RWPE1 (cell line): ENCODE measurements at places on chromosomes 1 and 21.
A peak's percentile ranks its signal among the peaks of the same experiment; 100 is the strongest.

DNA sequence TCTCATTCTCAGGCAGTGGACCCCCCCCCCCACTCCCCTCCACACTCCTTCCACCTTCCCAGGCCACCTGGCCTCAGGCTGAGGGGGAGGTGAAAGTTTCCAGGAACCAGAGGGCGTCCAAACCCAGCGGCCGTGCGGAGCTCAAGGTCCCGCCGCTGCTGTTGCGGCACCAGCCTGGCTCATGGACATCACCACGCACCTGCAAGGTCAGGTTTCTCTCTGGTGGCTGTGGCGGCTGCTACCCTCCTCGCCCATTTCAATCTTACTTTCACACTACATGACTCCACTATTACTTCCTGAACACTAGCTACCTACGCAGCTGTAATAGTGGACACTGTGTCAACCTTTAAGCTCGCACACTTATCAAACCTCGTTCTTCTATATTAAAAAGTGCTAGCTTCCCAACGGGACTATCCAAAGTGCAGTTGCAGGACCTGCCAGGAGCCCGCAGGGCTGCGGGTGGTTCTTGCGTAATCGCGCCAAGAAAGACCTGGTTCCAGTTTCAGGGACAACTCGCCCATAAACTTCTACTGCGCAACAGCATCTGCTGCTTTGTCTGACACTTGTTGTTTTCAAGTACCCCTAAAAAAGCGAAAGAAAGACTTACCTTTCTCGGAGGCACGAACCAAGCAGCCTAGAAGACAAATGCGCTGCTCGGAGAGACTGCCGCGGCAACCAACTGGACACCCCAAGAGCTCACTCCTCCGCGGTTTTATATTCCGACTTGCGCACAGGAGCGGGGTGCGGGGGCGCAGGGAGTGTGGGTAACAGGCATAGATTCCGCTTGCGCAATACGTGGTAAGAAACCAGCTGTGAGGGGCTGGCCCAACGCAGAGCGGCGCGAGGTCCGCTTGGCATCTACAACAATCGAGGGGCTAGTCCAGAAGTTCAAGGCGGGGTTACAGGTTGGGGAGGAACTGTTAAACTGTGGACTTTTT is at the start of gene DIRAS3:
DIRAS3 (minus strand) TSS at position 687 of the 938 bp plus-strand sequence. CDS start 3,330 bp downstream, outside the sequence.
- DNase-seq, result peak; percentile 13

GRCh38 chr1:78142736-78143135 is 97.0 kb downstream of the GIPC2 start:
- DNase-seq, result no peak

GRCh38 chr21:38077569-38077968 is 161.3 kb upstream of the KCNJ6 start:
- no peak for DNase-seq

DNA sequence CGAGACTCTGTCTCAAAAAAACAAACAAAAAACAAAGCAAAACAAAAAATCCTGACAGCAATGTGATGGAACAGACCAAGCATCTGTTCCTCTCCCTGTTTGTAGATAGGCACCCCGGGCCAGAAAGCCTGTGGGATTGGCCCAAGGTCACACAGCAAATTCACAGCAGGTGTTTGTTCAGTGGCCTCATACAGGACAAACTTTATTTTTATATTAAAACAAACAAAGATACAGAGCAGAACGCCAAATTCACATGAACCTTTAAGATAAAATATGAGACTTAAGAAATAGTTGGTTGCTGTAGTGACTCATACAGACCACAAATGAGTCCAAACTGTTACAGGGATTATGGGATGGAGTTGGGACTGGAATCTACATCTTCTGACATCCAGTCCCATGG is 2.3 kb upstream of the CELA2A start:
- no peak for DNase-seq

- no peak for DNase-seq
Observed at GRCh38 chr1:118253053-118253915, 68.3 kb upstream of the SPAG17 start.

DNA sequence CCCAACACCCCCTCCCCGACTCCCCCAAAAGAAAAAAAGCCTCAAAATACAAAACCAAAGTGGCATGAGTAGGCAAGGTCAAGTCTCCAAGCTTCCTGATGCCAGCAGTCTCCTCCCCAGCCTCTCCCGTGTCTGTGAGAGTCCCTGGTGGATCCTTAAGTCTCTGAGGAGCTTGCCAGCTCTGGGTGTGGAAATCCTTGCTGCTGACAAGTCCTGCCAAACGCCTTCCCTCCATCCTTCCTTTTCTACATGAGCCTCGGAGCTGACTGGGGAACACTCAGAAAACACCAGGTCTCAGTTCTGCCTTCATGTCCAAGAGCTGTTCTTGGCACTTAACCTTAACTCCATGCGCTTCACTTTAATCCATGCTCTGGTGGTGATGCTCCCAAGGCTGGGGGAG is 3.7 kb upstream of the ETV3L start:
- no peak for DNase-seq

DNA sequence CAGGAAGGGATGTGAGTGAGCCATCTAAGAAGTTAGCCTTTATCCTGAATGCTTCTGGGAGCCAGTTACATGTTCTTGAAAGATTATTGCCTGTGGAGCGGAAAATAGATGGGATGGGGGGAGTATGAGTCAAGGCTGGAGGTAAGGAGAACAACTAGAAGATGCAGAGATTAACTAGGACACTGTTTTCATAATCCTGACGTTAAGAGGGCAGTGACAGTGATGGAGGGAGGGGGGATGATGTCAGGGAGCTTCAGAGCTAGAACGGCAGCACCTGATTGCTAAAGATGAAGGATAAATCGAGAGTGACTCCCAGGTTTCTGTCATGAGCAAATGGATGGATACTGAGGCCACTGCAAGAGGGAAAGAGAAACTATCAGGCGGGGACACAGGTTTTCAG is 10.0 kb upstream of the RCSD1 start:
- DNase-seq, result no peak

- DNase-seq, result peak; percentile 71
Observed at GRCh38 chr1:172254521-172255222, 165.8 kb upstream of the C1orf105 start.

DNA sequence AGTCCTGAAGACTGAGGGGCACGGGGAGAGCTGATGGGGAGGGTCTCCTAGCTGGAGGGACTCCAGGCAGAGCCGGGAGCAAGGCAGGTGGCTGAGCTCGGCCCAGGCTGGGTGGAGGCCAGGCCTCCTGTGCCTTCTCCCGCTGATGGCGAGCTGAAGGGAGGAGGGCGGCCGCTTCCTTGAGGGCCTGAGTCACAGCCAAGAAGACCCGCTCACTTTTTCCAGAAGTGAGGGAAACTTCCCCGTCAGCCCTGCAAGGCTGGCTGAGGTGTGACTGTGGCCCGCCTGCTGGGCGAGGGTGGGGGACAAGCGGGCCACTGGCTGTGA is 1.7 kb upstream of the VWA1 start:
- no peak for DNase-seq

GRCh38 chr21:20965816-20966215 is 32.4 kb upstream of the NCAM2 start:
- DNase-seq, result no peak

DNA sequence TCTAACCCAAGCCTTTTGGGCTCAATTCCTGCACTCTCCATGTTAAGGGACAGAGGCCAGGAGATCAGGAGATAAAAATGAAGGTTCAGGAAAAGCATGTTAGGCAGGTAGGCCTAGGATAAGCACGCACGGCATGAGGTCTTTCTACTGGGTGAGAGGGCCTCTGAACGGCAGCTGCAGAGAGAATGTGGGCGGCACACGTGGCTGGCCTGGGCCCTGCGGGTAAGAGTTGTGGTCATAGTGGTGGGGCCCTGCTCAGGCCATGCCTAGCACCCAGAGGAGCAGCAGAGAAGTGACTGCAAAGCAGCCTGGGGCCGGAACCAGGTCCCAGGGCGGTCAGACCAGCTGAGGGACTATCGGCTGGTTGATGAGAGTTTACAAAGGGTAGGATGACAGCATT is 7.5 kb upstream of the FOXO6 start:
- DNase-seq, result no peak

GRCh38 chr21:41167348-41168342 is at the start of gene BACE2:
BACE2 (plus strand) TSS chr21:41168160; CDS start chr21:41168264, 104 bp downstream.
- peak; percentile 67 for DNase-seq

DNA sequence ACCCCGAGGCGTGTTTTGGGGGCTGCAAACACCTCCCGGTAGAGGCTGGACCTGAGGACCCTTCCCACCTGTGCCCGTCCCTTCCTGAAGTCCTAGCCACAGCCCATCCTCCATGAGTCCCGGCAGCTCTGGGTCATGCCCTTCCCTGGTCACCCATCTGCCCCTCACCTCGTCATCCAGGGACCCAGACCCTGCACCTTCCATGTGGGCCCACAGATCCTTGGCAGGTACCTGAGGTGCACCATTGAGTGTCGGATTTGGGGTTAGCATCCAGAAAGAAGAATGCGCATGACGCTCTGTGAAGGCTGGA is 6.8 kb downstream of the RNF187 start:
- DNase-seq, result no peak
